ACHN (cell line): ENCODE measurements at places on chromosomes 1 and 21.

GRCh38 chr21:42395905-42396651 is at the start of gene TMPRSS3:
TSS of gene TMPRSS3 (minus strand) at chr21:42396052. CDS start at chr21:42395417, 635 bp downstream.
- no peak for DNase-seq

DNA sequence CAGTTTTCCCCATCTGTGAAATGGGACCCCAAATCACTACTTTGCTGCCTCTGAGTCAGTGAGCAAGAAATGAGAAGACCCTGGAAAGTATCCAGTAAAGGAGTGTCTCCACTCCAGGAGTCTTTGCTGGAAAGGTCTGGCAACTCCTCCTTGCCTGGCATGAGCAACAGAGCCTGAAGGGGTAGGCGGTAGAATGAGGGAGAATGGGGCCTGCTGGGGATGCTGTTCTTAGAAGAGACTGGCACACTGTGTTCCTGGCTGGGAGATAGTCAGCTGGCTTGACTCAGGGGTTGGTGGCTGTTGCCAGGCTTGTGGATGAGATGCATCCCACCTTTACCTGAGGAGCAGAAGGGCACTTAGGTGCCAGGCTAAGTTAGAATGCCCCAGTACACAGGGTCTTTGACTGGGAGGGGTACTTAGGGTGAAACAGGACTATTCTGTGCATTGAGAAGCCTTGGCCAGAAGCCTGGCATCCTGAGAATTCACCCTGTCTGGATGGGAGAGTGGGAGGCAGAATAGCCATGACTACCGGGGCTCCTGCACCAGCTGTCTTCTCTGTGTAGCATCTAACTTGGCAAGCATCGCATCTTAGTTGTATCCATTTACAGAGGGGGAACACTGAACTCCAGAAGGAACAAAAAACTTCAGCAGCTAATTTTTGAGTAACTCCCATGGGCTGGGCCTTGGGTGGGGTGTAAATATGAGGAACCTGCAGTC is 2.5 kb downstream of the MFSD2A start:
- DNase-seq, result peak; percentile 38

DNA sequence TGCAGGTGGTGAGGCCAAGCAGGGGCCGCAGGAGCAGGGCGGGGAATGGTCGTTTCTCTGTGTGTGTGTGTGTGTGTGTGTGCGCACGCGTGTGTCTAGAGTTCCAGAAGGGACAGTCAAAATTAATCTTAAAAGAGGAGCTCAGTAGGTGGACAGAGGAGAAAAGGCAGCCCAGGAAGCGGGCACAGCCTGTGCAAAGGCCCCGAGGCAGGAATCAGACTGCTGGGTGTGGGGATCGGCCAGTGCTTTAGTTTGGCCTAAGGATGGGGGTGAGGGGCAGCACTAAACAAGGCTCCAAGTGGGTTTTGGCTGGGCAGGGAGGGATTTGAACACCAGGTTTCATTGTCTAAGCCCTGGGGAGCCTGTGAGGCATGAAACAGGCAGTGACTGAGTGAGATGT is 21.7 kb downstream of the EPHA8 start:
- no peak for DNase-seq

- peak; percentile 58 for DNase-seq
These were observed 62.8 kb downstream of the EDEM3 start for GRCh38 chr1:184691719-184692324.

DNA sequence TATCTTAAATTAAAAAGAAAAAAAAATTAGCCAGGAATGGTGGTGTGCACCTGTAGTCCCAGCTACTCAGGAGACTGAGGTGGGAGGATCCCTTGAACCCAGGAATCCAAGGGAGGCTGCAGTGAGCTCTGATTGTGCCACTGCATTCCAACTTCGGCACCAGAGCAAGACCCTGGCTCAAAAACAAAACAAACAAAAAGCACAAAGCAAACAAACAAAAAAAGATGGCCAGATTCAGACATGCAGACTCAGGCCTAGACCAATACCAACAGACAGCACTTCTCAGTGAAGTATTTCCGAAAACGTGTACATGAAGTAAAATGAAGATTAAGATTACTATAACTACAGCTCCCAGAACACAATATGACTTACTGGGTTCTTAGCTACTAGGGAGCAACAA is 10.6 kb downstream of the SLC35D1 start:
- DNase-seq, result no peak

- no peak for DNase-seq
These were observed 17.5 kb downstream of the NCF2 start for GRCh38 chr1:183572721-183573120.

DNA sequence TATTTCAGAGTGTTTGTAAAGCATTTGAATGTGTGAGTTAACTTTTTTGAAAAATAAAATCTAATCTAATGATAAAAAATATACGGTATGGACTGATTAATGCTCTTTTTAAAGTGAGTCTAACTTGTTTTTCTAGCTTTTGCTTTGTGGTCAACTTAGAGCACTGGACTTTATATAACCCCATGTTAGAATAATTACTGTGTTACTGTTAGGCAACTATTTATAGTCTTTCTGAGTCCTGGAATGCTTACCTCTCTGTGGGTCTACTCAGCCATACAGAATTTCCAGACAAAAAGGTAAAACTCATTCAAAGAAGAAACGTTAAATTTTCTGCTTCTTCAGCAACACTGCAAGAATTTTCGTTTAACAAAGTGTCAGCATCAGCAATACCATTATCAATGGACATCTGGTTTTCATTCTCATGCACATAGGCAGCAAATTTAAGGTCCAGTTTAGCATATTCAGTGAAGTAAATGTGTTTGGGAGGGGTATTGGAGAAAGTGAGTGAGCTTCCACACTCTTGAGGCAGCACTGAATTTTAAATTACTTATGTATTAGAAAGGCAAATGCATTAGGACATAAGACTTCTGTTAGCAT is 664.7 kb upstream of the NEGR1 start:
- DNase-seq, result no peak

DNA sequence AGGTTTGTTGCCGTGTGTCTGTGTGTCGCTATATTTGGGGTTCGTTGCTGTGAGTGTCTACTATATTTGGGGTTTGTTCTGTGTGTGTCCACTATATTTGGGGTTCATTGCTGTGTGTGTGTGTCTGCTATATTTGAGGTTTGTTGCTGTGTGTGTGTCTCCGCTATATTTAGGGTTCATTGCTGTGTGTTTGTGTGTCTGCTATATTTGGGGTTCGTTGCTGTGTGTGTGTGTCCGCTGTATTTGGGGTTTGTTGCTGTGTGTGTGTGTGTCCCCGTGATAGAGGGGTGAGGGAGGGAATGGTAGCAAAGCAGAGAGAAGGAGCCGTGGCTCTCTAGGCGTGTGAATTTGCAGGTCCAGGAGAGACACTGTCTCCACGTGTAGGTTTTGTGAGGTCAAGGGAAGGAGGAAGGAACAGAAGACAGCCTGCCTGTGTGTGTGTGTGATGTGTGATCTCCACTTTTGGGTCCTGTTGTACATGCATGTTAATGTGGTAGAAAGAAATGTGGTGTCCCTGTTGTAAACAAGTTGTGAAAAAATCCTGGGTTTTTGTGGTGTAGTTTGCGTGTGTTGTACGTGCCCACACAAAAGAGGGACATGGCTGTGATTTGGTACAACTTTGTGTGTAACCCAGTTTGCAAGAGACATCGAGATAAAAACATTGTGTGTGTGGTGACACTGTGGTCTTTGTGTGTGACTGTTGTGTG is 56.3 kb upstream of the ECE1 start:
- no peak for DNase-seq

GRCh38 chr1:101706366-101706765 is 290.4 kb downstream of the OLFM3 start:
- DNase-seq, result no peak

- DNase-seq, result no peak
These were observed 671.6 kb upstream of the ZP4 start for GRCh38 chr1:238562341-238562740.

- no peak for DNase-seq
These were observed 286 bp downstream of the ODR4 start for GRCh38 chr1:186375929-186376319.

DNA sequence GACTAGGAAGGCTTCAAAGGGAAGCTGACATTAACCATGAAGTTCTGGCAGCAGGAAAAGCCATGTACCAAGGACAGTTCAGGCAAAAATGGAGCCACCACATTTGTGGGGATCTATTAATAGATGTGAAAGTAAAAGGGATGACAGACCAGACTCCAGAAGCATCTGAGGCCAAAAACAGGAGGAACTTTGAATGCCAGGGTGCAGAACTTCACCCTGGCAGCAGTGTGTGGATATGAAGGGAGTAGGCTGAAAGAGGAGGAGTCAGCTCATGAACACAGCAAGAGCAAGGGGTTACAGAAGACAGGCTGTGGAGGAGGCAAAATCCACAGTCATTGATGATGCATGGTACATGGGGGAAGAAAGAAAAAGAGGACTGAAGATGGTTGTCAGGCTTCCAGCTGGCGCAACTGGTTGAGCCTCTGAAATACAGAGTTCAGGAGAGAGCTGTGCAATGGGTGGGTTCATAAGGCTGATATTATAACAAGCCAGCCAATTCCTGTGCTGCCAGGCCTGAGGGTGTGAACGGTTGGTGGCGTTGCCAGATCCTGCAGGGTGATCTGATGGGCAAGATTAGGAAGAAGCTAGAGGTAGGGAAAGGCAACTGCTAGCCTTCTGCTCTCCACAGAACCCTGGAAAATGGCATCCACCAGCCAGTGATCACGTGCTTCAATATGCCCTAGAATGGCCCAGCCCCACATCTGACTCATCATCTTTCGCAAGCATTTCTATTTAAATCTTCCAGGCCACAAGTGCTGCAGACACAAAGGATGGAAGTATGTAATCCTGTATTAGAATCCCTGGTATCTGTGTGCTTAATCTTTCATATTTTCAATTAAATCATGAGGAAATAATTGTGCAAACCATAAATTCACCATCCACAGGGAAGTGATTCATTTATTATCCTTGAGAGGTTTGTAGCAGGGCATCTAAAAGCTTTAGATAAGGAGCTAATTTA is 81.9 kb downstream of the SLC25A24 start:
- peak; percentile 32 for DNase-seq

DNA sequence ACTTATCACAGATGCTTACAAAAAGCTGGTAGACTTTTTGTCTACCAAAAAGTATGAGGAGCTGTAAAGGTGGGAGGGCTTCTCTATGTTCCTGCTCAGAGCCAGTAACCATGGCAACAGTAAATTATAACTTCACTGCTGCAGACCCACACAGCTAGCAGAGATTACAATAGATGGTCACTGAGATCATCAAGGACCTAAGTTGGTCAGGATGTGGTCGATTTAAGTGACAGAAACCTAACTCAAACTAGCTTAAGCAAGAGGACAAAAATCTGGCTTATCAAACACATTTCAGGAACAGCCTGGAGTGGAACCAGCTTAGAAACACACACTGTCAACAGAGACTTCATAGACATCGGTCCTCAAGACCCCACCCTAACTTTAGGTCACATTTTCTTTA is 113.4 kb upstream of the ATP1A1 start:
- no peak for DNase-seq

GRCh38 chr21:41121785-41122415 is 46.1 kb upstream of the BACE2 start:
- DNase-seq, result peak; percentile 81

- DNase-seq, result peak; percentile 16
These were observed 82.2 kb downstream of the ST6GALNAC5 start for GRCh38 chr1:76949503-76949902.

DNA sequence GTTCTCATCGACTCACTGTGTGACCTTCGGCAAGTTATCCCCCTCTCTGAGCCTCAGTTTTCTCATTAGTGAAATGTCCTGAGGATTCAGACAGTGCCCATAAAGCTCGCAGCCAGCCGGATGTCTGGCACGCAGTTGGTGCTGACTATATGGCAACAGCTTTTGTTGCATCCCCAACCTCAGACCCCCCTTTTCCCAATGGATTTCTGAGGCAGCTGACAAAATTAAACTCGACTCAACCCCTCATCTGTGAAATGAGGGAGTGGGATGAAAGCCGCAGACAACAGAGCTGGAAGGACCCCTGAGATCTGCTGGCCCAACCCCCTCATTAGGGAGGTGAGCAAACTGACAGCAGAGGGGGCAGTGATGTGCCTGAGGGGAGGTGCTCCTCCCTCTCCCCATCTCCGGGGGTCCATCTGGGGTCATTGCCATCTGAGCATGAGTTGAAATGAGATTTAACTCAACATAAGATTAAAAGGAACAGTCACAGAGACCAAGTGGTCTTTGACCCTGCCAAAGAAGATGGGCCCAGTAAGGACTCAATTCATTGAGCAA is 40.4 kb downstream of the NKAIN1 start:
- no peak for DNase-seq

DNA sequence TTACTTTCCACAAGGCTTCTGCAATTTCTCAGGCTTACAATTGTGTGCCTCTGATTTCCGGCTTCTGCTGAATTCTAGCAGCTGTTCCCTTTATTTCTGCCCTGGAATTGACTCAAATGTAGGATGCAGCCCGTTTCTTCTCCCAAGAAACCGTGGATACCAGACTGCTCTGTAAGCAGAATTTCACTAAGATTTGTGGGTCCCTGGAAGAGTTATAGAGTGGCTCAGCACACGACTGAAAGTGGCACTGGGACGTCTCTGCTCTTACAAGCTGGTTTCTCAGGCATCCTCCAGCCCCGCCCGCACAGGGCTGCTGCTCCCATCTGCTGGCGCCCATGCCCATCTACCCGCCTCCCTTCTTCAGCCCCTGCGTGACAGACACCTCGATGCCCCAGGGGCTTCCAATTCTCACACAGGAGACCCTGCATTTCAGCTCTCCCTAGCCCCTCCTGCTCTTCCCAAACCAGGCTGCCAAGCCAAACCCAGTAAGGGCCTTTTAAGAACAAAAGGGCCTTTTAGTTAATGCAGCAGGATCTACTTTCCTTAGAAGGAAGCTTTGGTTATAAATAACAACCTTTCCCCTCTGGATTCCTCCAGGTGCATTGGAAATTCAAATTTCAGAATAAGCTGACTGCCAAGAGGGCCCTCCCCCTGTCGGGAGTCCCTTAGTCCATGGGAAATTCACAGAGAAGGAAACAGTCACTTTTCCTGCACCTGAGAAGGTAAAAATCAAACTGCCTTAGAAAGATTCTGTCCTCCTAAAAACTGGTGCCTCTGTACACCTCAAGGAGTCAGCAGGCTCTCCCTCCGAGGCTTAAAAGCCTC is 45.4 kb upstream of the TENT5B start:
- no peak for DNase-seq

DNA sequence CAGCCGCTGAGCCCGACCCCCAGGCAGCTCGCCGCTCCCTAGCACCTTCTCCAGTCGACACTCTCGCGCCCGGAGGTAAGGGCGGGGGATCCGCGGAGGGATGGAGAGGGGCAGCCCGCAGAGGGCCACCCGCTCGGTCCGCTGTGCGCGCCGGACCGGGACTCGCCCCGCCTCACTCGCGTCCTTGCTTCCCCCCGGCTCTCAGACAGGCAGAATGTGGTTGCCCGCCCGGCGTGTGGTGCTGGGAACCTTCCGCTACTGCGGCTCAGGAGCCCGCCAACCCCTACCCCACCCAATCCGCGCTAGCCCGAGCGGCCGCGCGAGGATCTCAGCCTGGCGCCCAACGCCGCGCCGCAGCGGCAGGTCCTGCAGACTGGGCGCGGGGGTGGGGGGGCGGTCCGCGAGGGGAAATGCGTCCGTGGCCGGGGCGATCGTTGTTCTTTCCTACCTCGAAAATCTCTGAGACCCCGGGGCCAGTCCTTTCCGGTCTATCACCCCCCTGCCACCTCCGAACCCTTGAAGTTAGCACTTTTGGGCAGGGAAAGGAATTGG is 404 bp downstream of the LRRC8C start:
- peak; percentile 53 for DNase-seq

GRCh38 chr1:205258719-205259118 is 31.0 kb downstream of the TMCC2 start:
- peak; percentile 74 for DNase-seq
